ENCODE measurements at places on chromosomes 7 and 10. TPM values are rescaled to one million over a fixed set of nuclear protein-coding genes. Genes with fewer than 3 reads are reported as not detected.

NRG3 gene
- not detected for total RNA-seq

PIP4K2A gene
- total RNA-seq, result 8.5 TPM

PON1 gene
- total RNA-seq, result not detected

KNDC1 gene
- total RNA-seq, result not detected

PCLO gene
- total RNA-seq, result 3.1 TPM

MKRN1 gene
- total RNA-seq, result 45.7 TPM

PPP1R9A gene
- total RNA-seq, result 0.42 TPM

OR9A2 gene
- total RNA-seq, result not detected

LSM8 gene
- total RNA-seq, result 53.2 TPM

ASAH2B gene
- total RNA-seq, result 7.0 TPM

ITIH5 gene
- total RNA-seq, result not detected

OR2A7 gene
- total RNA-seq, result 2.7 TPM

THSD7A gene
- not detected for total RNA-seq

SMNDC1 gene
- 2.1 TPM for total RNA-seq

Measured in airway epithelial cell (primary cell).